Left colon (tissue), 2 donors: ENCODE measurements at places on chromosomes 12 and 14. TPM values are rescaled to one million over a fixed set of nuclear protein-coding genes. Genes with fewer than 3 reads are reported as not detected.

WNT1 gene
- total RNA-seq = not detected

LRRC10 gene
- total RNA-seq = not detected

NEUROD4 gene
- total RNA-seq = not detected

DIABLO gene
- total RNA-seq = 44.1 TPM

PTPN21 gene
- 36.8 TPM for total RNA-seq

MUCL1 gene
- total RNA-seq = not detected

GNB3 gene
- total RNA-seq = 1.5 TPM

DNAJC22 gene
- total RNA-seq = 40.2 TPM

CRADD gene
- total RNA-seq = 22.1 TPM

BDKRB2 gene
- total RNA-seq = 33.6 TPM

RNF212B gene
- not detected for total RNA-seq

TM9SF1 gene
- 49.2 TPM for total RNA-seq

MYO1A gene
- 296 TPM for total RNA-seq

TROAP gene
- total RNA-seq = 4.9 TPM

WNT5B gene
- total RNA-seq = 4.5 TPM

OR4M1 gene
- not detected for total RNA-seq

DUSP6 gene
- total RNA-seq = 82.3 TPM

SHMT2 gene
- total RNA-seq = 58.8 TPM

JPH4 gene
- total RNA-seq = 0.84 TPM

PTPRO gene
- 15.7 TPM for total RNA-seq

CIROP gene
- not detected for total RNA-seq

RTL1 gene
- not detected for total RNA-seq

COX8C gene
- not detected for total RNA-seq

IFI27 gene
- total RNA-seq = 1,280 TPM

RNU4-1 gene
- 2,662 TPM for total RNA-seq

MSI1 gene
- 3.4 TPM for total RNA-seq

POTEM gene
- not detected for total RNA-seq

CEBPE gene
- not detected for total RNA-seq

ZNF219 gene
- 53.7 TPM for total RNA-seq

CLEC1A gene
- total RNA-seq = 1.4 TPM

TAS2R43 gene
- not detected for total RNA-seq

TAS2R42 gene
- total RNA-seq = not detected

DIO2 gene
- 1.1 TPM for total RNA-seq

ING4 gene
- 23.6 TPM for total RNA-seq

INSM2 gene
- total RNA-seq = not detected

ZDHHC22 gene
- total RNA-seq = not detected

ACSS3 gene
- 1.4 TPM for total RNA-seq

NXPH4 gene
- total RNA-seq = not detected

HOXC11 gene
- not detected for total RNA-seq

FAM186B gene
- total RNA-seq = 0.25 TPM

E2F7 gene
- 0.95 TPM for total RNA-seq

CCDC60 gene
- total RNA-seq = 1.2 TPM

NEDD1 gene
- total RNA-seq = 13.6 TPM

KCNC2 gene
- total RNA-seq = not detected

ZNF385A gene
- 8.3 TPM for total RNA-seq

SAMD15 gene
- total RNA-seq = 0.31 TPM

ANO2 gene
- total RNA-seq = 2.6 TPM

CHFR gene
- 58.2 TPM for total RNA-seq

OTOGL gene
- total RNA-seq = not detected

TEP1 gene
- total RNA-seq = 72.1 TPM

CELA1 gene
- total RNA-seq = not detected
